ENCODE measurements at places on chromosomes 11 and 22.
A peak's percentile ranks its signal among the peaks of the same experiment; 100 is the strongest.

GRCh38 chr11:13970986-13971385 lies 8.5 kb downstream of the SPON1 start:
- DNase-seq: no peak

- DNase-seq: no peak
Measured at GRCh38 chr11:93921695-93922468, 71.5 kb upstream of the VSTM5 start.

DNA sequence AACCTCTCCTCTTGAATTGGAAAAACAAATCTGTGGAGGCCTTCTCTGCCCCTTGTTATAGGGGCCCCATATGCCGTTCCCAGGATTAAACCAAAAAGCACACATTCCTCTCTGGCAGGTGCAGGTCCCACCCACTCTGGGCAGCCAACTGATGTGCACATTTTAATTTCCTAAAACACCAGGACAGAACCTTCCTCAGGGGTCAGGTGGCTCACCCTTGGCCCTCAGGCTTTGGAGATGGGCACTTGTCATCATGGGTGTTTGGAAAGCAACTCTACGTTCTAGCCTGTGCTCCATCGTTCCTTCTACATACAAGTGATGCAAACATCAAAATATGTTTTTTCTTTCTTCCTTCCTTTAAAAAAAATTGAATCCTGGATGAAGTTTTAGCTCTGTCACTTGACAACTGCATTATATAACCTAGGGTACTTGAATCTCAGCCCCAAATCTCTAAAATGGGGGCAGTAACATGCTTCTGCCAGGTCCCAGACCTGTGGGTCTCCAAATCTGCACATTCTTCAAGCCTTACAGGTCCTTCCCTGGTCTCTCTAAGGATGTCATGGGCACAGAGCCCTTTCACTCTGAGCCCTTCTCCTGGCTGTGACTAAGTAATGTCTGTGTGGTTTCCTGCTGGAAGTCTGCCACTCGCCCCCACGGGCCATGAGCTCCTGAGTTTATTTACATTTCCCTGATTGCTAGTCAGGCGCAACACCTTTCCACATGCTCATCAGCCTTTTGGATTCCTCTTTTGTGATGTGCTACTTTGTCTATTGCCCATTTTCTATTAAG lies 43.8 kb downstream of the KCNQ1OT1 start:
- no peak for DNase-seq

DNA sequence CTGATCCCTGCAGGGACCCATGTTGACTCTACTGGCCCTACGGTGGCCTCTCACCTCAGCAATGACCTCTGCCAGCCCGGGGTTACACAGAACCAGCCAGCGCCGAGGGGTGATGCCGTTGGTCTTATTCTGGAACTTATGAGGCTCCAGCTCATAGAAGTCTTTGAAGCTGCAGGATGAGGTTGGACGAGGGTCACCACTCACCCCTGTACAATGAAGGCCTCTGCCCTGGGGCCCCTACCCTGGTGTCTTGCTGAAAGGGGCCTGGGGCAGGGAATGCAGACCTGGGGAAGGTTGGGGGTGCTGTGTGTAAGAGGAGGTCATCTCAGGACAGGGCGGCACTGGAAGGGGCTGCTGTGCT lies 6.8 kb downstream of the PYGM start:
- DNase-seq: no peak

DNA sequence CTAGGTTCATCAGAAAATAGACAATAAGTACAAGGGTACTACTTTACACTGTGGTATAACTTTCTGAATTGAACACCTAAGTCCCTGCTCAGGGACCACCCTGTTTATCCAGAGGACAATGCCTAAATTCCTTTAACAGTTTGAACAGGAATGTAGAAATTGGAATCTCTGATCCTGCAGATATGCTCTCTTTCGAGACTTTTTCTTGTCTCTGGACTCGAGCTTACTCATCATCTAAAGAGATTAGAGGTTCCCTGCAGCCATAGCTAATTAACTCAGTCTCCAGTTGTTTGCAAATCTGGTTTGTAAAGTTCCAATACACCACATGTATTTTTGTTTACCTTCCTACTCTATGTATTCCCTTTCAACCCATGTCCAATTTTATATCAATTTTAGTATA lies 1.0 kb downstream of the HOATZ start:
- no peak for DNase-seq

DNA sequence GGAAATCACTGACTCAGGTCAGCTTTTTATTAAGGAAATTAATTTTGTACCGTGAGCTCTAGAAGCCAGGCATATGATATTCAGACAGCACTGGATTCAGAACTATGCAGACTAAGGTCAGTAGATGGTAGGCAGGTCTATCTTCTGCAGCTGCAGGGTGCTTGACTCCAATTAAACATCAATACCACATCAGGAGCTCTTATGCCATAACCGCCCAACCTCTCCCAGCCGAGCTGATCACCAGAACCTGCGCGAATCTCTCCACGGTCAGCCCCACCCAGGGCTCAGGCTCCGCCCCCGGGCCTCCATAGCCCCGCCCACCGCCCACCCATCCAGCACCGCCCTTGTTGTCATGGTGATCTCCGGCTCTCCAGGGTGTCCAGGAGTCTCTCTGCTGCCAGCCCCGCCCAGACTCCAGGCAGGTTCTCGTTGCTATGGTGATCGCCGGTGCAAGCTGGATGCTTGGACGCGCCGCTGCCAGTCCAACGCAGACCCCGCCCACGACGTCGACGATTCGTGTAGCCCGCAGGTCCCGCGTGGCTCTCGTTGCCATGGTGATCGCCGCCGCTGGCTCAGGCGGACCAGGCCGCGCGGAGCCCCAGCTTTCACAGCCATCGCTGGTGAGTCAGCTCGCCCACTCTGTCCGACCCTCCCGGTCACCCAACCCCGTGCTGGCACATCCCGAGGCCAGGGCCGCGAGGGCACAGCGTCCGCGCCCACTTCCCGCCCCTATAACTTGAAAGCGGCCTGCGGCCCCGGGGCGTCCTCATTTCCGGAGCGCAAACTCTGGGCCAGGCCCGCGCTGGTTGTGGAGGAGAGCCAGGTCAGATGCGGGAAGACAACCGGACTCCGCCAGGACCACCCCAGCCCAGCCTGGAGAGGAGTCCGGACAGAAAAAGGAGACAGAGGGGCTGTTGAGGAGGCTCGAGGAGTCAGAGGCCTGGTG lies at the start of gene RAB36:
RAB36 (plus strand) TSS at position 546 of the 946 bp plus-strand sequence. CDS start 1,140 bp downstream, outside the sequence.
- peak; percentile 95 for DNase-seq

DNA sequence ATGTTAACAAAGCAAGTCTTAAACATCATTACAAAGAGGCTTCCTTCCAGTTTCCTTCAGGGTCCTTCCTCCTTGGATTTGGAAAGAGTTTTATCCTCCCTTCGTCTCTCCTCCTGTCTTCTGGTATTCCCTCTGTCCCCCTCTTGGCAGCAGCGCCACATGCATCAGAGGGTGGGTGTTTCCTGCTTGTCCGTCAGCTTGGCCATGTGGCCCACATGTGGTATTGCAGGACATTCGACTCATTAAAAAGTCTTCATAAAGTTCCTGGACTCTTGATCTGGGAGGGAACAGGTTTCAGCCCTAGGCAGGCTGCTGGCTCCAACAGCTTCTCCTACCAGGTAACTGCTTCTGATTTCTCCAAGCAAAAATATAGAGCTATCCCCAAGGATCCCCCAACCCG lies 189.8 kb downstream of the CSNK2A3 start:
- DNase-seq: no peak

DNA sequence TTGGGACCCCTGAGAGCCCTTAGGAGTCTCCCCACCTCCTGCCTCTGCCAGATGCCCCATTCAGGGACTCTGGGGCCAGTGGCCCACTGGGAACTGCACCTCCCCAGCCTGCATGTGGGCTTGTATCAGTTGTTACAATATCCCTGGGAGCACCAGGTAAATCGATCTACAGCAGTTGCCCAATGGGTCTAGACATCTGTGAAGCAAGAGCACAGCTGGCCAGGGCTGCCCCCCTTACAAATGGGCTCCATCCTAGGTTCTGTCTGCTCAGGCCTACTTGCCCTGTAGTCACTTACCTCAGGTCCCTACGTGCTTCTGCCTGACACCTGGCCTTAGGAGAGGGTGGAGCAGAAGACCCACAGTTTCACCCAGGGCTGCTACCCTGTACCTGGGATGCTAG lies 62.7 kb downstream of the HIRA start:
- DNase-seq: no peak

- DNase-seq: no peak
Measured at GRCh38 chr11:13288375-13289029, 10.9 kb downstream of the BMAL1 start.

DNA sequence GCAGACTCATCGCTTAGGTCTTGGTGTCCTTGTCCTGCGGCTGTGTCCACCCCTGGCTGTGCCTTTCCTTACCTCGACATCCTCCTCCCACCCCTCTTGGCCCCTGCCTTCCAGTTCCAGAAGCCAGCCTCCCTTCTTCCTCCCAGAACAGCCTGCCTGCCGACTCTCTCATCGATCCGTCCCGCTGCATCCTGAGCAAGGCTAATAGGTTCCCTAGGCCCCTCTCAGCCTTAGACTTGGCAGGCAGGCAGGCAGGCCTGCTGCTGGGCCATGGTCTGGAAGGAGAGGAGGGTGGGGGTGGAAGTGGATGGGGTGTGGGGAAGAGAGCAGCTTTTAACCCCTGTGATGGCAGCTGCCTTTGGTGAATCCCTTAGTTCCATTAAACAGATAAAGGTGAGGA lies 196.7 kb upstream of the TBCEL start:
- DNase-seq: no peak

DNA sequence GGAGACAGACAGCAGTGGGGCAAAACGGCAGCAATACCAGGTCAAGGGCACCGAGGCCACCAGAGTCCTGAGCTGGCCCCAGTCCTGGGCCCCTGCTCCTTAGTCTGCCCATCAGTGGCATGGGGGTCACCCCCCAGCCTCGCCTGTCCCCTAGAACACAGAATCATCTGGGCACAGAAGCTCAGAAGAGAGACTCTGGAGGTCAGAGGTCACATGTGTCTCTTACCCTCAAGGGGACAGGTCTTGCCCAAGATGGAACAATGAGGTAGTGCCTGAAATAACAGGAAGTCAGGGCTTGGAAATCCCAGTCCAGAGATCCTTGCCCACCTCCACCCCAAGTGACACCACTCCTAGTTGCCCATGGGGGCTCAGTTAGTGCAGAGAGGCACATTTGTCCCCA lies 20.6 kb downstream of the PDE2A start:
- no peak for DNase-seq

- DNase-seq: no peak
Measured at GRCh38 chr22:49999946-50000586, 12.5 kb downstream of the IL17REL start.
